Naive thymus-derived CD4-positive, alpha-beta T cell (primary cell): ENCODE measurements at places on chromosomes 1 and 21.

- no peaks in the 10 kb centered on the region for H3K27me3 ChIP-seq
- H3K4me1 ChIP-seq, result no peaks in the 10 kb centered on the region
- no peak overlapping the region for H3K27ac ChIP-seq
- H3K4me3 ChIP-seq, result no peak overlapping the region
- DNase-seq, result no peak
Observed at GRCh38 chr1:30879126-30879786, 29.3 kb downstream of the SDC3 start.

- H3K27ac ChIP-seq, result no peak overlapping the region
- H3K36me3 ChIP-seq, result no peaks in the 10 kb centered on the region
Observed at GRCh38 chr1:31712068-31712467, 8.3 kb upstream of the COL16A1 start.

GRCh38 chr1:52533713-52534112, 19.2 kb downstream of the TUT4 start:
- no peak for DNase-seq
- H3K36me3 ChIP-seq, result no peaks in the 10 kb centered on the region
- H3K4me3 ChIP-seq, result no peak overlapping the region
- no peaks in the 10 kb centered on the region for H3K27me3 ChIP-seq
- no peak overlapping the region for H3K27ac ChIP-seq
- H3K4me1 ChIP-seq, result peaks cover 17% of the 10 kb centered on the region

GRCh38 chr1:228151180-228151925, 1.6 kb downstream of the GJC2 start:
- no peaks in the 10 kb centered on the region for H3K27me3 ChIP-seq
- H3K36me3 ChIP-seq, result peaks cover 8% of the 10 kb centered on the region
- no peak overlapping the region for H3K4me3 ChIP-seq
- no peaks in the 10 kb centered on the region for H3K4me1 ChIP-seq
- no peak for DNase-seq

DNA sequence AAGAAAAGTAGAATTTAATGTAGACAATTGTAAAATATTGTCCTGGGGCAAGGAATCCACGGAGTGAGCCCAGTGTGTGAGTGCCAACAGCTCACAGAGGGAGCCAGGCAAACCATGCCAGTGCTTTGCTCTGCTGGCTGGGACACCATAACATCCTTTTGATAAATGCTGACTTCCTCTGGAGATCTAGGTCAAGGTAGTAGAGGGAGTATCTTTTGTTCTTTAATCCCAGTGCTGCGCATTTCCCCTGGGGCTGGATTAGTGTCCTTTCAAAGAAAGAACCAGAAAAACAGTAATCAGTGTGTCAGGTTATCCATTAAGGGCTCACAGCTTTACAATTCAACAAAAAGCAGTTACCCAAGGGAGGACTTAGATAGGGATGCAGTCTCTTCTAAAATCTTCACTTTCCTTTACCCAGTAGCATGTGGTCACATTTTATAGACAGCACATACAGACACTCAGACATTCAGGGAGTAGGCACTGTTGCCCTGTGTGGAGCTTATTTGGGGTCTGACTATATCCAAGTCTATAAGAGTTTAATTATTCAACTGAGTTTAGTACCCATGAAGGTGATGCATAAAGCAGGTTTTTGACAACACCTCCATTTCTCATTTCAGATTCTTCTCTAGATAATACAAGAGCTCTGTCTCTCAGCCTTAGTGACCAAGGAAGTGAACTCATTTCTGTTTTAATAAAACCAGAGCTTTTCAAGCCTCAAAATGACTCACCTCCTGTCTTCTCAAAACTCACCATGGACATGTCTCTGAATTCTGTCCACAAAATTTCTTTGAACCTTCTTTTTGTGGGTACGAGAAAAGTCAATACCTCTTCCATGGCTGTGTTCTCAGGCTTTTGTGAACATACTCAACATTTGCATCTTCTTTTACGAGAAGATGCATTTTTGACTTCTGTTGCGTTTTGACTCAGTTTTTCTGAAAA, 215.3 kb downstream of the BRINP2 start:
- DNase-seq, result no peak
- H3K27me3 ChIP-seq, result no peaks in the 10 kb centered on the region
- no peaks in the 10 kb centered on the region for H3K4me1 ChIP-seq
- H3K36me3 ChIP-seq, result no peaks in the 10 kb centered on the region

DNA sequence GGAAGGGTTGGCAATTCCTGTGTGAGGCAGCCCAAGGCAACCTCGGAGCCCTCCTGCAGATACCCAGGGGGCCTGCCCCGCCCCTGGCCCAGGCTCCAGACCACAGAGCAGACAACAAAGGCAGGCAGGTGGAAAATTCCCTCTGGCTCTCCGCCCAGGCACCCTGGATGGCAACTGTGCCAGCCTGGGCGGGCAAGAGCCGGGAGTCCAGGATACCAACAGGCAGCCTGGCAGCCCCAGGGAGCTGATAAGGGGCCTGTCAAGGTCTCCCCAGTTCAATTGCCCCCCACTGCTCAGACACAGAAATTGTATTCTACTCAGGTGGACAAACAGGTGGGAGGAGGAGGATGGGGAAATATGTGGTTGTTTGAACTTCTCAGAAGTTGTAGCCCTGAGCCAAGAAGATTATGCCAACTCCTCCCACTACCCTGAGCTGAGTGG, 15.4 kb upstream of the GPR37L1 start:
- H3K27ac ChIP-seq, result no peak overlapping the region
- H3K4me1 ChIP-seq, result no peaks in the 10 kb centered on the region
- no peak for DNase-seq
- no peaks in the 10 kb centered on the region for H3K36me3 ChIP-seq
